ENCODE measurements at places on chromosomes 12 and 14.

- DNase-seq = no peak
These were observed 47.7 kb upstream of the CDKN3 start for GRCh38 chr14:54348923-54349620.

- no peak for DNase-seq
These were observed 732 bp downstream of the ZNF664 start for GRCh38 chr12:123973552-123974341.

GRCh38 chr12:92942905-92943304 is 13.8 kb upstream of the EEA1 start:
- DNase-seq = no peak

DNA sequence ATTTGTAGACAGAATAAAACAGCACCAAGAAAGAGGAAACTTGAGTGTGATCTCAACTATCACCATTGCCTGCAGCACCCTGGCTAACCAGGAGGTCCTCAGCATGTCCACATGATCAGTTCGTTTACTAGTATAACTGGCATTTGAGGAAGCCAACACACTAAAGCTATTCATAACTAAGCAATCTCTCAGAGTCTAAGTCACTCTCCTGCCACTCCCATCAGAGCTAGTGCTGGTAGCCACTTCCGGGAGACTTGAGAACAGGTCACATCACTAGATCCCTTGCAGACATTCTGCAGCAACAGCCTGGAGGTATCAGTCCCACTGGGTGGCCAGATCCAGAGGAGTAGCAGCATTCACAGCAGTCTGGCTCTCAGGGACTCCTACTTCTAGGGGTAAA is 352.9 kb upstream of the OR4E1 start:
- DNase-seq = no peak

- no peak for DNase-seq
These were observed 15.5 kb upstream of the TSPAN9 start for GRCh38 chr12:3061501-3062215.

GRCh38 chr14:68973639-68974038 is 5.5 kb downstream of the ACTN1 start:
- DNase-seq = no peak

DNA sequence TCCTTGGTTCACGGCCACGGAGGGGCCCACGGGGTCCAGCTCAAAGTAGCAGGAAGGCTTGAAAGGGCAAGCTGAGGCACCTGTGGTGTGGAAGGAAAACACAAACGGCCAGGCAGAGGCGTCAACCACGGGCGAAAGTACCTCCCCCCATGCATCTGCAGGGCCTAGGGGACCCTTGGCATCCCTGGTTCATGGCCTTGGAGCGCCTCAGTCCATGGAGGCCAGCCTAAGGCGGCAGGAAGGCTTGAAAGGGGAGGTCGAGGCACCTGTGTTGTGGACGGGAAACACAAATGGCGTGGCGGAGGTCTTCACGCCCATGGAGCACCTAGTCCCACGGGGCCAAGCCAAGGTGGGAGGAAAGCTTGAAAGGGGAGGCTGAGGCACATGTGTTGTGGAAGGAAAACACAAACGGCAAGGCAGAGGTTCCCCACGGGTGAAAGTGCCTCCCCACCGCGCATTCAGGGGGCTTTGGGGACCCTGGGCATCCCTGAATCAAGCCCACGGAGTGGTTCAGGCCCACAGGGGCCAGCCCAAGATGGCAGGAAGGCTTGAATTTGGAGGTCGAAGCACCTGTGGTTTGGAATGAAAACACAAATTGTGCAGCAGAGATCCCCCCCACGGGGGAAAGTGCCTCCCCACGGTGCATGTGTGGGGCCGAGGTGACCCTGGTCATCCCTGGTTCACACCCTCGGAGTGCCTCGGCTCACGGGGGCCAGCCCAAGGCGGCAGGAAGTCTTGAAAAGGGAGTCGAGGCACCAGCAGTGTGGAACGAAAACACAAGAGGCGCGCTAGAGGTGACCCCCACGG is 380.8 kb downstream of the ALG10 start:
- no peak for DNase-seq

GRCh38 chr12:92356425-92356824 is 210.8 kb upstream of the BTG1 start:
- no peak for DNase-seq

DNA sequence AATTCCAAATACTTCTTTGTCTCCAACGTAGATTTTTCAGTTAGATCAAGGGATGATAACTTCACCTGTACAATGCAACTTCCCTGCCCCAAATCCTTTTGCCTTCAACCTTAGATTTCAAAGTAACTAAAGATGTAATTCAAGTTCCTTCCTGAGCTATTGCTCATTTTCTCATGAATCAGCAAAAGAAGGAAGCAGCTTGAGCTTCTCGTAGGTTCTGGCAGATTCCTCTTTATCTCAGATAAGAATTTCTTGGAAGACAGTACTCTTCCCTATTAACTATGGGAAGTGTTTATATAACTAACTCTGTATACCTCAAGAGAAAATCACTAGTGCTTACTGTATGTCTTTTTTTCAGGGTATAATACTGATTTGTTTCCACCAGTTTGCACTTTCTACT is 203.8 kb downstream of the RASSF9 start:
- no peak for DNase-seq

- DNase-seq = no peak
These were observed 60.7 kb downstream of the MSRB3 start for GRCh38 chr12:65339161-65339560.

GRCh38 chr14:71554959-71555612 is 377.1 kb upstream of the RGS6 start:
- no peak for DNase-seq

- DNase-seq = no peak
These were observed 8.1 kb downstream of the DNAI7 start for GRCh38 chr12:25186788-25187402.

GRCh38 chr14:72651081-72651480 is 242.8 kb downstream of the DPF3 start:
- DNase-seq = no peak

DNA sequence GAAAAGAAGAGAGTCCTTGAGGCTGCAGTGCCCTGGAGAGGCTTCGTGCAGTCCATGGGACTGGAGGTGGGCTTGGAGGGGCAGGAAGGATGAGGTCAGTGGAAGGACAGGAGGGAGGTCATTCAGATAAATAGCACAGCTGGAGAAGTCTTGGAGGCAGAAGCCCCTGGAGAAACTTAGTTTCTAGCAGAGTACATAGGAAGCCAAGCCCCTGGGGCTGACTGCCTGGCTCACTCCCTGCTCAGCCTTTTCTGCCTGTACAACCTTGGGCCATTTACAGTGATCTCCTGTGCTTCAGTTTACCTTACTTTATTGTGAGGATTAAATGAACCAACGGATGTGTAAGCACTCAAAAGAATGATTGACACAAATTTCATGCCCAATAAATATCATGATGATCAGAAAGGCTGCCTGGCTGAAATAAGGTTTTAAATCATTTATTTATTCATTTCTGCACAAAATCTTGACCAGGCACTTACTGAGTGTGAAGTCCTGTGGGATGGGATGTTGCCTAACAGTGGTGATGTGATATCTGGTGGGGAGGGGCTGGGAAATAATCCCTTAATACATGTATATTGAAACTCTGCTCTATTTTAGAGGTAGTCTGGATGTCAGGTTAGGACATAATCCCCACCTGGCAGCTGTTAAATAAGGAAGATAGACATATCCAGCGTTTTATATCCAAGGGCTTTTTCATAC is 54.3 kb downstream of the PLEKHG7 start:
- DNase-seq = no peak

GRCh38 chr12:69657376-69658137 is 41.5 kb downstream of the BEST3 start:
- no peak for DNase-seq

- DNase-seq = no peak
These were observed 53.9 kb downstream of the KIF26A start for GRCh38 chr14:104192146-104192882.

GRCh38 chr12:86293682-86294240 is 37.6 kb upstream of the MGAT4C start:
- no peak for DNase-seq

GRCh38 chr12:124518051-124518932 is 49.1 kb downstream of the NCOR2 start:
- peak; percentile 40 for DNase-seq

GRCh38 chr12:106753526-106753925 is 21.0 kb upstream of the RIC8B start:
- peak; percentile 5 for DNase-seq

DNA sequence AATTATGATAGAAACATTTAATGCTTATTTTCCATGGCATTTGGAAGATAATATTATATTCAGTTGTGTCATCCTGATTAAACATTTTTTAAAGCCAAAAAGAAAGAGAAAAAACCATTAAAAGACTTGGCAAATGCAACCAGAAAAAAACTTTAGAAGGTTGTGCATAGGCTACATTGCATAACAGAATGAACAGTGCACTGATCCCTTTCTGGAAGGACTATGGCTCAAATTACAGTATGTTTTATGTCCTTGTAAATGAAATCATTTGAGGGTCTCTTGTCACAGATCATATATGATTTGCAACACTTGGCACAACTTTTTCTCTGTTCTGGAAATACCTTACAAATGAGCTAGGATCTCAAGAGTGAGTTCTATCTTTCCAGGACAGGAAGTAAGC is 275.2 kb upstream of the FLRT2 start:
- no peak for DNase-seq

- DNase-seq = no peak
These were observed 110.3 kb upstream of the NCOR2 start for GRCh38 chr12:124677552-124678356.

- no peak for DNase-seq
These were observed 32.9 kb downstream of the RIN3 start for GRCh38 chr14:92546347-92547053.

- no peak for DNase-seq
These were observed 9.3 kb upstream of the CALCOCO1 start for GRCh38 chr12:53736592-53736991.

GRCh38 chr14:96631621-96632362 is 129.6 kb downstream of the PAPOLA start:
- DNase-seq = no peak

DNA sequence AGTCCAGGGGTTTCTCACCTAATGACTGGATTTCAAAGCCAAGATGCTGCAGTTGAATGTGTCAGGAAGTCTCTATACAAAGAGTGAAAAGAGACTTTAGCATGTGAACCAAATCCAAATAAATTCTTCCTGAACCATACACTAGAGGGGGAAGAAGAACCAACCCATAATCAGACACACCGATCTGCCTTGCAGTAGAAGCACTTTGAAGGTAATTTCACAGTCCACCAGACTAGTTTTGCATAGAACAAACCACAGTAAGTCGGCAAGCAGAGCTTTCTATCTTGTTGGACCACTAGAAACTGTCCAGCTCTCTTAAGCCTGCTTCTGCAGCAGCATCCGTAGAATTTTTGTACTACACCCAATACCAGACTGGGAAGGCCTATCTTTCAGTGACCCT is 39.3 kb downstream of the FIGNL2 start:
- no peak for DNase-seq

DNA sequence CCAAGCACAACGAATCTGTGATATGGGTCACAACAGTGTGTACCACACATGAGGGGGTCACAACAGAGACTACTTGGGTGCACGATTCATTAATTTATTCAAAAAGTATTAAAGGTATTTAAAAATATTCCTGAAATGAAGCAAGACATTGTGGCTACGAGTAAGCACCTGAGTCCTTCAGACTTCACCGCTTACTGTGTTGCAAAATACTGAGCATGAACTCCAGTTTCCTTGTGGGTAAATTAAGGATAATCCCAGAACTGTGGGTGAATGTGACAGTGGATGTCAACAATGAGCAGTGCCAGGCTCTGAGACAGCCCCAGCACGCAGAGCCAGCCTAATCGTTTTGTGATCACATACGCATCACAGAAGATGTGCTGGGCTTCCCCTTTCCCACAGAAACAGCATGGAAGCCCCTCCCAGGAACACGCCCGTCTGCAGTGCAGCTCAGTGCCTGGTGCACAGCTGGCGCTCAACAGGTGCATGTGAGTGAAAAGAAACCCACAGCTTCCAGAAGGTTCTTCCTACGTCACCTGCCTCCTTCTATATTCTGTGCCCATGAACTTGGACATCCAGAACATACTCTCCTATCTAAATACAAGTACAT is 29.1 kb downstream of the CDC42BPB start:
- DNase-seq = no peak

- no peak for DNase-seq
These were observed 762 bp downstream of the RABGGTA start for GRCh38 chr14:24270537-24271133.

DNA sequence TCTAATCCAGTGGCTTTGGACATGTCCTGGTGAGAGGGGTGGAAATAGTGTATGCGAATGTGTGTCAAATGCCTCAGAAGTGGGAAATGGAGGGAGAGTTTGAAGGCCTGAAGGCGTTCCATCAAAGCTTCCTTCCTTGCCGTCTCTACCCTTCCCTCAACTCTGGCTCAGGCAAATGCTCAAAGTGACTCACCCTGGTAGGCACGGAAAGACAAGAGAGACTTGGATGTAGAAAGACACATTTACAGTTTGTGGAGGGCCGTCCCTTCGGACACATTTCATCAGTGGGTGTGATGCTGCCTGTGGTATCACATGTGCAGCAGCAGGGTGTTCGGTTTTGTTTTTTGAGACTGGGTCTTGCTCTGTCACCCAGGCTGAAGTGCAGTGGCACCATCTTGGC is 36.7 kb downstream of the CHST11 start:
- no peak for DNase-seq

GRCh38 chr12:84924981-84925380 is 12.4 kb upstream of the SLC6A15 start:
- no peak for DNase-seq

DNA sequence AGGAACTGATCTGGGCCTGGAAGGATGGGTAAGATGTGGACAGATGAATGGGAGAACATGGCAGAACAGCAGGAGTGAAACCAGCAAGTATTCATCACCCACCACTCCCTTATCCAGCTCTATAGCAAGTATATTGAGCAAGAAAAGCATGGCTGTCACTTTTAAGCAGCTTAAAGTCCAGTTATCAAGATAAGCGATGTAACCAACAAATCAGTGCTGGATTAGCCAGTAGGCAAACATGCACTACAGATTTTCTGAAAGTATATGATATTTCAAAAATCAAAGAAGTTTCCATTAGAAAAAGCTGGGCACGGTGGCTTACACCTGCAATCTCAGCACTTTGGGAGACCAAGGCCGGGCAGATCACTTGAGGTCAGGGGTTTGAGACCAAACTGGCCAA is 53.9 kb upstream of the ATP2A2 start:
- no peak for DNase-seq

- DNase-seq = no peak
These were observed 18.0 kb upstream of the ANKRD33 start for GRCh38 chr12:51869931-51870330.

DNA sequence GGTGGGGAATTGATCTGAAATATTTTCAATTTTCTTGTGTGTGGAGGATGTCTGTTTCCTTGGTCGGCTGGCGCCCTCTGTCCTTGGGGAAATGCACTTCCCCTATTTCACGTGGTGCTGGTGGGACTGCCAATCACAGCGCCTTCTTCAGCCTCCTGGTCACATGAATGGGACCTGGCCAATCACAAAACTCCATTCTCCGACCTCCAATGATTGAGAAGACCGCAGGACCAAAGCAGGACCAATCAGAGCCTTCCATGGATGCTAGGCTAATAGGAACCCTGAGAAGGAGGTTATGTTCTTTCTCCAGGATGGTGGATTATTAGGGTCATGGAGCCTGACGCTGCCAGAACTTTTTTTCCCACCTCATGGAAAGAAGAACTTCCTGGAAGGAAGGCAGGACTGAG is 188.7 kb downstream of the TTC8 start:
- DNase-seq = no peak
